Stimulated activated CD4-positive, alpha-beta T cell treated with anti-CD3 and anti-CD28 coated beads, Interleukin-15, amount 100 ng/mL, for 24 hours (primary cell): ENCODE measurements at places on chromosomes 3 and 15.

- no peak for DNase-seq
Measured at GRCh38 chr3:74139648-74140047, 474.8 kb downstream of the CNTN3 start.

GRCh38 chr15:71883447-71883846, 73.1 kb downstream of the NR2E3 start:
- no peak for DNase-seq

GRCh38 chr3:37586280-37586679, 275.4 kb upstream of the CTDSPL start:
- no peak for DNase-seq

GRCh38 chr3:96319166-96319565, 495.2 kb upstream of the EPHA6 start:
- DNase-seq = no peak

DNA sequence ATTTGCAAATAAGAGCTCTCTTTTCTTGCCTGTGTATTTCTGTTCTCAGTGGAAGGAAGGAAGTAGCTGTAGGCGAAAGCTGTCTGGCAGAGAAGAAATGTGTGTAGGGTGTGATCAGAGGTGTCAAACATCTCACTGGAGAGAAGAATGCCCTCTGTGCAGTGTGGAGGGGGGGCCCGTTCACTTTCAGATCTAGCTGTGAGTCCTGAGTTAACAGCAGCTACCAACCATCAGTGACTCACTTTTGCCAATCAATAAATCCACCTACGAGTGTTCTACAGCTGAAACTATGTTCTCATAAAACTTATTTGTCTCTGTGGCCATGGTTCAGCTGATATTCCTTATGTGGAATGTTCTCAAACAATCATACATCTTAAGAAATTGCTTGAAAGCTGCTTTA, 103.7 kb downstream of the FRMD4B start:
- DNase-seq = peak; percentile 85

- no peak for DNase-seq
Measured at GRCh38 chr3:125477701-125478100, 42.3 kb downstream of the SNX4 start.

GRCh38 chr15:73753250-73754130, at the start of gene INSYN1:
INSYN1 (minus strand) TSS chr15:73753351; CDS start chr15:73751130, 2,221 bp downstream.
- DNase-seq = no peak
